ENCODE measurements at places on chromosomes 5 and 9.

DNA sequence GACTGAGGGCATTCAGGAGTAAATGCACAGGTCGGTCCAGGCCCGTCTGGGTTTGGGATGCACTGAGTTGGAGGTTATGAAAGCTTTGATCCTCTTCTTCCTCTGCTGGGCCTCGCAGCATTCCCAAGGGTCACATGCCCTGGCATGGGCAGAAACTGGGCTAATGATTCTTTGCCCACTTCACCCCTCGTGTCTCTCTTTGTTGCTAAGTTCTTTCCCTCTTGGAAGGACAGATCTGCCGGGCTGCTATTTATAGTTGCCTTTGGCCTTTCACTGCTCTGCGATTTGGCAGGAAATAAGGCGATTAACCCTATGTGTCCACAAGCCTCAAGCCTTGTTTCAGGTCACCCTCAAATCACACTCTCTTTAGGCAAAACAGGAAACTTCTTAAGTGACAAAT lies 66.9 kb downstream of the ENTREP1 start:
- DNase-seq: no peak

- DNase-seq: no peak
These were observed 64.1 kb upstream of the CXCL14 start for GRCh38 chr5:135642934-135643333.

DNA sequence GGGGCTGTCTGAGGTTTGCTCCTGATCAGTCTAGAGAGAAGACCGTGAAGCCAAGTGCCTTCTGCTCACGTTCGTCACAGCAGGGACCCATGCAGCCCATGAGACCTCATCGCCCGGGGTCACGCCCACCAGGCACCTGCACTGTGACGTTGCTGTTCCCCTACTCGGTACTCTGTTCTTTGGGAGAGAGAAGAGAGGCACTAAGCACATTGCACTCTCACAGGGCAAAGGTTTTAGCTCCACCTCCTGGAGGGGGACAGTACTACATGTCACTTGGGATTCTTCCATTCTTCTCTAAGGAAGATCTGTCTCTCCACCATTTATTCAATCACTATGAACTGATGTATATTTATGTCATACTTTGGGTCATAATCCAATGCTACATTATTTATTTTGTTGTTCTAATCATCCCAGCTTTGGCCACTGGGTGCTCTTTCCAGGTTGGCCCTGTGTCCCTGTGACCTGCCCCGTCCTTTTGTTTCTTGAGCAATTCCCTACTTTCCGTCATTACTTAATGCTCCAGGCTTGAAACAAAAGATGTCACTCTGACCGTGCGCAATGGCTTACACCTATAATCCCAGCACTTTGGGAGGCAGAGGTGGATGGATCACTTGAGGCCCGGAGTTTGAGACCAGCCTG lies 31.4 kb upstream of the BRD3 start:
- DNase-seq: peak; percentile 48

- DNase-seq: no peak
These were observed 80.8 kb downstream of the LMNB1 start for GRCh38 chr5:126857472-126858410.

- DNase-seq: no peak
These were observed 17.8 kb upstream of the COL15A1 start for GRCh38 chr9:98925956-98926355.

- DNase-seq: no peak
These were observed 2.0 kb downstream of the NIPBL start for GRCh38 chr5:36878392-36879082.

GRCh38 chr9:89483592-89484474 lies 14.1 kb downstream of the SEMA4D start:
- peak; percentile 41 for DNase-seq

- DNase-seq: no peak
These were observed 44.5 kb upstream of the NR3C1 start for GRCh38 chr5:143447983-143448382.

DNA sequence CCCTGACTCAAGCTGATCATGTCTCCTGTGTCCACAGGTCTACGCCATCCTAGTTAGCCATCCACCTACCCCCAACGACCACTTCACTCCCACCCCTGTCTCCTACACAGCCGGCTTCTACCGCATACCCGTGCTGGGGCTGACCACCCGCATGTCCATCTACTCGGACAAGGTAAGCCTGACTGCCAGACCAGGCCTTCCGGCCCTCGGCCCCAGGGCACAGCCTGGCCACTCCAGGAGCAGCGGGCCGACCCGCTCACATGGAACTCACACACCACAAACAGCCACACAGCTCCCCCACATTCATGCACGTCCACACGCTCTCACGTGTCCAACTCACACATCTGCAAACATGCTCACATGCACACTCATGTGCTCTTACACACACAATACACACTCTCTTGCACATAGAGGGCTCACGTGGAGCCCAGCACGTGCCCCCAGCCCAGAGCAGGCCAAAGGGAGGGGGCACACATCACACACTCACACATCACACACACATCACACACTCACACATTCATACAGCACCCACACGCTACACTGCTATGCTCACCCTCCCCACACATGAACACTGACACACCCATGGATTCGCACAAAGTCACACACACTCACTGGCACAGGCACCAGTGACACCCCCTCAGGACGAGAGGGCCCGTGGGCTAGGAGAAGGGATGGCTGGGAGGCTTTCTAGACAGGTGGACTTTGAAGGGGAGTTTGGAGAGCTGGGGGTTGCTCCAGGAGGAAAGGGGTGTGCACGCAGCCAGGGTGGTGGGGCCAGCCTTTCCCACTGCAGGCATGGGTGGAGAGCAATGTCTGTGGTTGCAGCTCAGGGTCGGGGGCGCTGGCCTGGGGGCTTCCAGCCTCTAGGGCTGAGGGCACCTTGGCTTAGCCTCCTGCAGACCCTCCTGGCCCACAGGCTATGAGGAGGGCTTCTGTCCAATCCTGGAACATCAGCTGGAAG lies 3.3 kb downstream of the GRIN1 start:
- no peak for DNase-seq

- no peak for DNase-seq
These were observed 476.6 kb upstream of the CD180 start for GRCh38 chr5:67673180-67673579.

GRCh38 chr9:744790-745484 lies 96.6 kb upstream of the DMRT1 start:
- no peak for DNase-seq

DNA sequence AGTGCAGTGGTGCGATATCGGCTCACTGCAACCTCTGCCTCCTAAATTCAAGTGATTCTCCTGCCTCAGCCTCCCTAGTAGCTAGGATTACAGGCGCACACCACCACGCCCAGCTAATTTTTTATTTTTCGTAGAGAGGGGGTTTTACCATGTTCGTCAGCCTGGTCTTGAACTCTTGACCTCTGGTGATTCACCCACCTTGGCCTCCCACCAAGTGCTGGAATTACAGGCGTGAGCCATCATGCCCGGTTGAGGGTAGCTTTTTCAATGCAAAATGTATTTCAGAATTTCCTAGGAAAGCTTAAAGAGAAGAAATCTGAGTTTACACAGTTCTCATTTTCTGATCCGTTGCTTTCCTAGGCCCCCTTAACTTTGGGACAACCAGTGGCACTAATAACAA lies 15.7 kb downstream of the BDP1 start:
- DNase-seq: no peak

DNA sequence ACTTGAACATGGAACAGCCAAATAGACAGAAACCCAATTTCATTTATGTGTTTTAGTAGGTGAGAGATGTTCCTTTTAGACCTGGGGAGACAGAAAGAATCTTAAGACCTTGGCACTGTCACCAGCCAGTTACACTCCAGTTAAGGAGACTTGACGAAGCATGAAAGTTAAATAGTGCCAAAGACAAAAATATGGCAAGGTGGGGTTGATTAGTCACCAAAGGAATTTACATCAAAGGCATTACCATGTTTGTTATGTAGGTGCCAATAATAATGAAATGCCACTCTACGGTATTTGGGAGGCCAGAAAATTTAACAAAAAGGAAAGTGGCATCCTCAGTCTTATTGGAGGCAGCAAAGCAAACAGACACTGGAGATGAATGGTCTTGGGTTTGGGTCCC lies 9.2 kb upstream of the IL12B start:
- no peak for DNase-seq

GRCh38 chr5:56211298-56211865 lies 21.7 kb downstream of the ANKRD55 start:
- DNase-seq: no peak

- no peak for DNase-seq
These were observed 15.9 kb downstream of the ADAMTSL1 start for GRCh38 chr9:18489861-18490260.

DNA sequence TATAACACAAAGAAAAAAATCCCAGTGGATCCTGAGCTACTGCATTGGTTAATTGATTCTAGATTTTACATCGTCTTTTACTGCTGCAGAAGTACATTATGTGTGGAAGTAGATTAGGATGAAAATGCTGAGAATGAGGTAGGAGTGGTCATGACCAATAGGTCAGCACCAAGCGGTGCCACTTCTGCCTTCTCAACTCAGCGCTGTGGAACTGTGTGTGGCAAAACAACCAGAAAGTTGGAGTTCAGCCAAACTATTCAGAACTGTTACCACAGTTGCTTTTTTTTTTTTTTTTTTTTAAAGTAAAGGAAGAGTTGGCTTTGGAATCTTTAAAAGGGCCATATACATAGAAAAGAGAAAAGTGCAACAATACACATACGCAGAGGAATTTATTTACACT lies 24.2 kb downstream of the POU5F2 start:
- DNase-seq: no peak

GRCh38 chr5:133253070-133253469 lies 201.3 kb downstream of the HSPA4 start:
- DNase-seq: no peak

GRCh38 chr5:43376496-43377140 lies 35.6 kb downstream of the CCL28 start:
- no peak for DNase-seq

DNA sequence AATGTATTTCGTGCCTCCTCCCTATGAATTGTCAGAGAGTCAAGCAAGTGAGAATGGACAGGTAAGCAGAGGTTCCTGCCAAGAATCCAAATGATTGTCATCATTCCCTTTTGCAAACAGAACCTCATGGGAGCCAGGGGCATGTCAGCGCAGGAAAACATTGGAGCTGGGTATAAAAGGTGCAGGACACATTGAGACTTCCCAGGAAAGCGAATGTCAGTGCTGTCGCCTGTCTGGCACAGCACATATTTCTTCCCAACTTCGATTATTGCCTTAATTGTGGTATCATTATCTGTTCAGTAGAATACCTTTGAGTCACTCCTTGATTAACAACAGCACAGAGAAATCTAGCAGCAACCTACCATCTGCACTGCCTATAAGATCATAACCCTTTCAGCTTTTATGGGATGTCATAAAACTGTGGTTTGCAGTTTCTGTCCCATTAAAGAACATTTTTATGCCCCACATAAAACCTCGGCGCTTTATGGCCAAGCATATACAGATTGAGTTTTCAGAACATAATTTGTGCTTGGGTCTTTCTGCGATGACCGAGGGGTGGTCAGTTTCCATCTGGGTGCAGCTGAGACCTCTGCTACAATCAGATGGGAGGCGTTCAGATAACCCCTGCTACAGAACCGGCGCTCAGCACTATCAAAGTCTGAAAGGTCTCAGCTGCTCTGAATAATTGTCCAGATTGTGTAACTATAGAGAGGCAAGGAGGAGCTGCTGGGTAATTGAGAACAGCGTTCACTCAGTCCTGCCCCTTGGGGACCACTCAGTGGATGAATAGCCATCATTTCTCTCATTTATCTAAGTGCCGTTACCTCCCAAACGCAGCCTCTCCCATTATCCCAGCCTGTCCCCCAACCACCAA lies 30.9 kb upstream of the WWC1 start:
- no peak for DNase-seq

- no peak for DNase-seq
These were observed 59.5 kb upstream of the PCSK1 start for GRCh38 chr5:96492459-96493047.

DNA sequence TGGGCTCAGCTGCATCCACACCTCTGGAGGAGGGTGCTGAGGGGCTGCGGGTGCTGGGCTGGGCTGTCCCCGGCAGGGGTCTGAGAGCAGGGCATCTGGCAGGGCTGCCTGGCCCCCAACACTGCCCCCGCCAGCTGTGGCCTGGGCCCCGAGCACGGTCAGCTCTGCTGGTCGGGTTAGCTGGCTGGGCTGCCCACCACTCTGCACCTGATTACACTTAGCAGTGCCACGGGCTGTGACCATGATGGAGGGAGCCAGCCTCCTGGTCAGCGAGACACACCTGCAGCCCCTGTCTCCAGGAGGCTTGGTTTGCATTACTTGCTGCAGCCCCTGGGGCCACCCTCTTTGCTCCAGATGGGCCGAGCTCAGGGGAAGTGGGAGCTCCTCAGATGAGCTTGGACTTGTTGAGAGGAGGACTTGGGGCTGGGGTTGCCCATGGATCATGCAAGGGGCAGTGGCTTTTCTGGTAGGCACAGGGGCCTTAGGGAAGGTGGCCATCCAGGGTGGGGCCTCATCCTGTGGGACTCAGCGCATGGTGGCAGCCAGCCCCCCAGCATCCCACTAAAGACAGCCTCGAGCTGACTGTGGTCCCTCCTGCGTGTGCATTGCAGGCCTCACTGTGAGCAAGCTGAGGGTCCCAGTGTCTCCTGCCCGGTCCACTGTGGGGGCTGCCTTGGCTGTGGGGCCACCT lies 132.0 kb upstream of the FAM120A start:
- no peak for DNase-seq

- peak; percentile 26 for DNase-seq
These were observed 486 bp downstream of the NPDC1 start for GRCh38 chr9:137045294-137046087.

- no peak for DNase-seq
These were observed 6.4 kb downstream of the SEPTIN8 start for GRCh38 chr5:132770476-132771159.

DNA sequence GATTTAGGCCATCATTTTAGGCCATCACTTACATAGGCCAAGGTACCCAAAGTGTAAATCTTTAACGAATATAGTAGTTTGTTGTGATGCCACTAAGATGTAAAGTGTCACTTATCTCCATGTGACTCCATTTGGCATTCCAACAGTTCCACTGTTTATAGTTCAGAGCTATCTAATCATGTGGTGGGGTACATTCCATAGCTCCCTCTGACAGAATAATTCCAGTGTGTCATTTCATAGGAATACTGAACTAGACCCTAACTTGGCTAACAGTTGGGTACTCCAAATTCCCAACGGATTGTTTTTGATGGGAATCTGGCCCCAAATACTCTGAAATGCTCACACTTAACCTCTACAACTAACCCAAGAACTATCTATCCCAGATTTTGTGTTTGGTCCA lies 76.7 kb upstream of the FST start:
- DNase-seq: no peak

DNA sequence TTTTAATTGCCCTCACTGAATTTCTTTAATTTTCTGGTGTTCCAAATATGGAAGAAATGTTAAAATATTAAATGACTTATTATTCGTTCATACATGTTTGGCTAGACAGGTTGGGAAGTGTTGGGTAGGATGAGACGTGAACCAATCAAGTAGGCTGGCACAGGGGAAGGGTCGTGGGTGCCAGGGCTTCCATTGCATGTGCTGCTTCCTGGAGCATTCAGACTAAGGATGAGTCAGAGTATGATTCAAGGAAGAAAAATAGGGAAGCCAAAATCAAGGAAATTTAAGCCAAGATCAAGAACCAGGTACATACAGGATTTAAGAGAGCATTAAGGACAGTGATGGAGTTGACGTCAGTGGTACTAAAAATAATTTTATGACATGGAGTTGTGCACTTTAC lies 2068.0 kb downstream of the MAT2B start:
- DNase-seq: no peak

- no peak for DNase-seq
These were observed 850 bp downstream of the IL6ST start for GRCh38 chr5:55993731-55994494.

- DNase-seq: no peak
These were observed 29.3 kb downstream of the GRAMD2B start for GRCh38 chr5:126452477-126452876.

Measured in KG1 (cell line).